ENCODE measurements at places on chromosomes 6 and 20.

GRCh38 chr6:8819446-8819845 is 384.1 kb upstream of the SLC35B3 start:
- DNase-seq, result no peak

GRCh38 chr6:10315034-10315433 is 99.8 kb downstream of the TFAP2A start:
- no peak for DNase-seq

DNA sequence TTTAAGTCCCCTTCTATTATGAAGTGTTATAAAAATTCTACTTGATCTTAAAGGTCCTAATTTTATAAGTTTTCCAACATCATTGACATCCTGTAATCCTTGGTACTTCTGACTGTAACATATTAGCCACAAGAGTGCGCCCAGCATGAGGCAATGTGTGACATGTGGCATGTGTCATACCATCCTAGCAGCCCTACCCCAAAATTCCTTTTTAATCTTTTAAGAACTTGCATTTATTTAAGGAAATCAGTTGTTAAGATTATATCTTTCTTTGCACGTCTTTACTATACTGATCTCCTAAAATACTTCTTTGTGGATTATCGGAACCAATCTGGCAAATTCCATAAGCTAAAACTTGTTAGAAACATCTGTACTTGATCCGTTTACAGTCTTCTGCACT is 167.1 kb upstream of the SLC24A3 start:
- DNase-seq, result no peak

GRCh38 chr20:56587307-56588041 is 41.6 kb upstream of the TFAP2C start:
- no peak for DNase-seq

- DNase-seq, result no peak
These were observed 56.6 kb upstream of the NKX2-2 start for GRCh38 chr20:21570285-21570992.

- DNase-seq, result no peak
These were observed 27.8 kb downstream of the CCN2 start for GRCh38 chr6:131923356-131923755.

DNA sequence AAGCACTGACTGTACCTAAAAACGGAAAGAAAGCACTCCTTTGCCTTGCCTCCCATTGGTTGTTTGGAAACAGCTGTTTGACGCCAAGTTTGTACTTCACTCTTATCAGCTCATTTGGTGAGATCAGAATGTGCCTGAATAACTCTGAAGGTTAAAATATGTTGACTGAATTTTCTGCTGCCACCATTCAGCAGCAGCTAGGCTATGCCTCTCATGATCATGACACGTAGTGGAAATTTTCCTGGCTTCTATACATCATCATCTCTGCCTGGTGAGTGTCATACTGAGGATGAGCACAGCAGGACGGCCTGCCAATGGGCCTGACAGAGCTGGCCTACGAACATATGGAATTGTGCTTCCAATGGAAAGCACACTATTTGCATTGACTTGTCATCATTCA is 704.9 kb upstream of the CITED2 start:
- no peak for DNase-seq

DNA sequence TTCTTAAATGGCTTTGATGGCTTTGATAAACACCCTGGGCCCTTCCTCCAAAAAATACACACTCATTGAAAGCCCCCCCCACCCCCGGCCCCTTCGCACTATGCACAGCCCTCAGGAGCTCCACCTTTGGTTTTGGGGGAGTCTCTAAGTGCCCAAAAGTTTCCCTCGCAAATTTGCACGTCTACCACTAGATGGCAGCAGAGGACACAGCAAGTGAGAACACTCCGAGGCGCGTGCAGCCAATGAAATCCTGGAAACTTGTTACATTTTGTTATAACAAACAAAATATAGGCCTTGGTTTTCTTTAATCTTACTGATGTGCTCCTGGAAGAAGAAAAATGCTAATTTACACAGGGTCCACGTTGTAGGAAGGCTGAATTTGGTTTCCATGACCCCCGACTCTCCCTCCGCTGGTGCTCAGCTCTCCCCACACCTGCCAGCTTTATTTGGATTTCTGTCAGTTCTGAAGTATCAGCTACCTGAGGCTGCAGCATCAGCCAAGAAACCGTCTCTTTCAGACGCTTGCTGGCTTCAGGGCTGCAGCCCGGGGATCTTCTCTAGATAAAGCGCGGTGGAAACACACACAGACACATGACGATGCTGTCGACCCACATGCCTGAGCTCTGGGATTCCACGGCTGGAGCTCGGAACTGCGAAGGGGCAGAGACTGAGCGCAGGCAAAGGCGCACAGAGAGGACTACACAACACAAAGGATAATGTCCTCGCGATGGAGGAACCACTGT is 148.3 kb upstream of the RPS6KA2 start:
- peak; percentile 62 for DNase-seq

DNA sequence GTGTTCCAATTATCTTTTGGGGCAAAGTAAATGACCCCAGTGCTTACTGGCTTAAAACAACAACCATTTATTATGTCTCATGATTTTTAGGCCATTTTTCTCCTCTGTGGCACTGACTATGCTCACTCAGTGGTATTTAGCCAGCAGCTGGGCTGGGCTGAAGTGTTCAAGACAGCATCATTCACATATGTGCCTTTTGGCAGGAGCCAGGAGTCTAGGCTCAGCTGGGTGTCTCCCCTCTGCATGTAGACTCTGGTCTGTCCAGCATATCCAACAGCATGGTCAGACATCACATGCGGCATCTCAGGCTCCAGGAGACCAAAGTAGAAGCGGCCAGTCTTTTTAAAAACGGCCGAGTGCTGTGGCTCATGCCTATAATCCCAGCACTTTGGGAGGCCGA is 120.3 kb upstream of the TOP1 start:
- DNase-seq, result no peak

GRCh38 chr20:37892001-37892400 is 10.9 kb upstream of the VSTM2L start:
- no peak for DNase-seq

DNA sequence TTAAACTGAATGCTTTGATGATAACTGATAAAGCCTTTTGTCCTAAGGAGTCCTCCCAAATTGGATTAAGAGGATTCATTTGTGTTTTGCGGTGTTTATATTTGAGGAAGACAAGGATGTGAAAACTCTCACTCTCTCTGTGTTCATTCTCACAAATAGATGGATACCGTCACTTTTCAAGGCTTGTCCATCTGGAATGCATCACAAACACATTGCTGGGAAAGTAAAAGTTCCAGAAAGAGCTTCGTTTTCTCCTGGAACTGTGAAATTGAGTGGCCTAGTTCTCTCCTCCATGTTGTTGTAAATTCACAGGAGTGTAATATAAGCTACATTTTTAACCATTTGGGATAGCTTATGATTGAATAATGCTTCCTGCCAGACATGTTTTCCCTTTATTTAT is 581.6 kb upstream of the FLRT3 start:
- DNase-seq, result no peak

DNA sequence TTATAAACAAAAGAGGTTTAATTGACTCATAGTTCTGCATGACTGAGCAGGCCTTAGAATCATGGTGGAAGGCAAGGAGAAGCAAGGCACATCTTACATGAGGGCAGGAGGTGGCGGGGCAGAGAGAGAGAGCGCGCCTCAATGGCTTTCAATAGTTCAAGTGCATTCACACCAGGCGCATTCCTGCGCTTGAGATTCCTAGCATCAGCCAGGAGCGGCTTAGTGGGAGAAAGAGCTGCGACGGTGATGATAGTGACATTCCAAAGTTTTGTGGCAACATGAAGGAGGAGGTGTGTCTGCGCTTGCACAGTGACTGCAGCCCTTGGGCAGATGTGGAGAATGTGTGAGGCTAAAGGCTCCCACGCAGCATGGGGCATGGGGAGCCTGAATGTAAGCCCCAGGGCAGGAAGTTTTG is 25.0 kb upstream of the EMILIN3 start:
- no peak for DNase-seq

- no peak for DNase-seq
These were observed 69.9 kb downstream of the CDKAL1 start for GRCh38 chr6:20604159-20604558.

- DNase-seq, result no peak
These were observed 229.2 kb downstream of the HACE1 start for GRCh38 chr6:104630522-104630921.

- DNase-seq, result no peak
These were observed 3.4 kb downstream of the TFAP2B start for GRCh38 chr6:50822078-50822476.

- DNase-seq, result no peak
These were observed 156.5 kb downstream of the CDK19 start for GRCh38 chr6:110658631-110659211.

- no peak for DNase-seq
These were observed 20.7 kb downstream of the CGA start for GRCh38 chr6:87074101-87074621.

GRCh38 chr20:59143326-59143725 is 20.3 kb upstream of the ZNF831 start:
- no peak for DNase-seq

GRCh38 chr20:55586610-55587009 is 418.7 kb downstream of the CBLN4 start:
- no peak for DNase-seq

DNA sequence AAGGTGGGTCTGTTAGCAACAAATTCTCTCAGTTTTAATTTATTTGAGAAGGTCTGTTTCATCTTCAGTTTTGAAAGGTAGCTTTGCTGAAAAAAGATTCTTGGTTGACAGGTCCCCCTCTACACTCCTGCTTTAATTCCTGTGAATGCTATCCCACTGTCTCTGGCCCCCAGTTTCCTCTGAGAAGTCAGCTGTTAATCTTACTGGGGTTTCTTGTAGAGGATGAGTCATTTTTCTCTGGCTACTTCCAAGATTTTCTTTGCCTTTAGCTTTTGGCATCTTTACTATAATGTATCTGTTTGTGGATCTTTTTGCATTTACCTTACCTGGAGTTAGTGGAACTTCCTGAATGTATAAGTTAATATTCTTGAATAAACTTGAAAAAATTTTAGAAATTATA is 122.7 kb downstream of the MMS22L start:
- DNase-seq, result no peak

DNA sequence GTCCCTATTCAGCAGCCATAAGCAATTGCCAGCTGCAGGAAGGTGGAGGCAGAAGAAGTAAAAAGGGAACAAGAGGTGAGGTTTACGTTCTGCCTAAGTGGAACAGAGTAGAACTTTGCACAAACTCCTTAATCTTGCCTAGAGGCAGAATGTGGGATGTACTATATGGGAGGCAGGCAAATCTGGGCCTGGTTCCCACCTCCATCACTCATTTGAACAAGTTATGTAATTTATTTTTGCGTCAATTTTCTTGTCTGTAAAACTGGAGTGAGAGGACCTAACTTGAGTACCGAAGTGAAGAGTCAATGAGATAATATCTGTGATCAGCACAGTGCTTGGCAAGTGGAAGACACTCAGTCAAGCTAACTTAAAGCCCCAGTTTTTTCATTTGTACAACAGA is 2.0 kb upstream of the TPBG start:
- no peak for DNase-seq

GRCh38 chr20:5172167-5172601 is 45.4 kb downstream of the CDS2 start:
- no peak for DNase-seq

- peak; percentile 76 for DNase-seq
These were observed 695 bp upstream of the TGIF2 start for GRCh38 chr20:36572701-36573102.

- DNase-seq, result peak; percentile 87
These were observed at the start of gene QKI for GRCh38 chr6:163414117-163414945. TSS of gene QKI (plus strand) at chr6:163414718. CDS start at chr6:163415194, 476 bp downstream.

GRCh38 chr6:15065261-15065989 is 180.4 kb upstream of the JARID2 start:
- DNase-seq, result no peak

DNA sequence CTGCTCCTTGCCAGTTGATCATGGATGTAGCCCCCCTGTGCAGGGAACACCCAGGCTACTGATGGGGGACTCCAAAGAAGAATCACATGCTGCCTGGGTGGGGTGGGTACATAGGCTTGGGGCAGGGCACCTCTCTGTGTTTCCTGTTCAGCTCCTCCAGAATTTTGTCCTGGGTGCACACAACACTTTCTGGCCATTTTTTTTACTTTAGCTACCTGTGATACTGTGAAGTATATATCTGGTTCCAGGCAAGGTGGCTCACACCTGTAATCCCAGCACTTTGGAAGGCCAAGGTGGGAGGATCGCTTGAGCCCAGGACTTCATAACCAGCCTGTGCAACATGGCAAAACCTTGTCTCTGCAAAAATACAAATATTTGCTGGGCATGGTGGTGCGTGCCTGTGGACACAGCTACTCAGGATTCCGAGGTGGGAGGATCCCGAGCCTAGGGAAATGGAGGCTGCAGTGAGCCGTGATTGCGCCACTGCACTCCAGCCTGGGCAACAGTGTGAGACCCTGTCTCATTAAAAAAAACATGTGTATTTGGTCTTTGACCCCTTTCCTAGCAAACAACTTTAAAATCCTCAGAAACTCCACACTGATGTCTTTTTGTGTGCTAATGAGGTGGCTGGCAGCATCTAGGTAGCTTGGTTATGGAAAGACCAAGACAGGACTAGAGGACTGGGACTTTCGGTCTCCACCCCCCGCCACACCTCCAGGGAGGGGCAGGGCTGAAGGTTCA is 14.1 kb downstream of the SLC4A11 start:
- no peak for DNase-seq

GRCh38 chr6:39357998-39358686 is 35.6 kb upstream of the KCNK16 start:
- no peak for DNase-seq

- DNase-seq, result peak; percentile 17
These were observed 1.0 kb downstream of the RALGAPA2 start for GRCh38 chr20:20711413-20711812.

DNA sequence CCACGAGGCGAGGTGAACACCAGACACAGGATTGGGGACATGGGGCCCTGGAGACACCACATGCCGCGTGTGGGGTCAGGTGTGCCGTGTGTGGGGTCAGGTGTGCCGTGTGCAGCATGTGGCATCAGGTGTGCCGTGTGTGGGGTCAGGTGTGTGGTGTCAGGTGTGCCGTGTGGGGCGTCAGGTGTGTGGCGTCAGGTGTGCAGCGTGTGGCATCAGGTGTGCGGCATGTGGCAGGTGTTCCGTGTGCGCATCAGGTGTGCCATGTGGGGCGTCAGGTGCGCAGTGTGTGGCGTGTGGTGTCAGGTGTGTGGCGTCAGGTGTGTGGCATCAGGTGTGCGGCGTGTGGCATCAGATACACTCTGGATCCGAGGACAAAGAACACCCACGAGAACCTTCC is 77.9 kb downstream of the WDR27 start:
- no peak for DNase-seq

- DNase-seq, result no peak
These were observed 49.7 kb downstream of the STAU1 start for GRCh38 chr20:49138431-49138830.

- DNase-seq, result peak; percentile 61
These were observed at the start of gene IRF4 for GRCh38 chr6:391559-392440. TSS of gene IRF4 (plus strand) at chr6:391752. CDS start at chr6:393153, 1,401 bp downstream.

GRCh38 chr6:111556004-111556403 is 49.7 kb downstream of the TRAF3IP2 start:
- DNase-seq, result no peak

GRCh38 chr20:18174906-18175683 is 37.4 kb downstream of the KAT14 start:
- no peak for DNase-seq
